Immature natural killer cell (primary cell): ENCODE measurements at places on chromosomes 13 and 19. TPM values are rescaled to one million over a fixed set of nuclear protein-coding genes. Genes with fewer than 3 reads are reported as not detected.

GRCh38 chr13:36865265-36865664 is 46.2 kb downstream of the RFXAP start:
- peaks cover 8% of the 10 kb centered on the region for H3K27me3 ChIP-seq
- no peaks in the 10 kb centered on the region for H3K4me1 ChIP-seq
- no peaks in the 10 kb centered on the region for H3K36me3 ChIP-seq
- DNase-seq, result no peak
- no peak overlapping the region for H3K4me3 ChIP-seq

- no peak overlapping the region for H3K27ac ChIP-seq
- H3K4me1 ChIP-seq, result peaks cover 55% of the 10 kb centered on the region
- peaks cover 44% of the 10 kb centered on the region for H3K27me3 ChIP-seq
- H3K4me3 ChIP-seq, result no peak overlapping the region
Measured at GRCh38 chr19:31350693-31351055, 1.4 kb upstream of the TSHZ3 start.

DNA sequence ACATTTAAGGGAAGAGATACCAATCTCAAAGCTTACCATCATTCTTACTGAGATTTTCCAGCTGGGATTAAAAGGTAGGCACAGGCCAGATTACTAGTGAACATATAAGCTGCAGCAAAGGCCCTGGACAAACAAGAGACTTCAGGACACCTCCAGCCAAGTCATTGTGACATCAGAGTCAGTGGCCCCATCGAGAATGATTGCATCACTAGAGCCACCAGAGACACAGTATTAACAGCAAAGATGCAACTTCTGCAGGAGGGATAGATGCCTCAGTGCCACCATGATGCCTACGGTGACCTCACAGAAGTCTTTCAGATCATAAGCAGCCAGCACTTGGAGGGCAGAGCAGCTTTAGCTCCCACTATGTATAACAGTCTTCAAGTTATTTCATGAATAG is 8.6 kb downstream of the RUBCNL start:
- no peaks in the 10 kb centered on the region for H3K36me3 ChIP-seq
- H3K27me3 ChIP-seq, result peaks cover 8% of the 10 kb centered on the region
- no peaks in the 10 kb centered on the region for H3K4me1 ChIP-seq
- no peak overlapping the region for H3K27ac ChIP-seq

DNA sequence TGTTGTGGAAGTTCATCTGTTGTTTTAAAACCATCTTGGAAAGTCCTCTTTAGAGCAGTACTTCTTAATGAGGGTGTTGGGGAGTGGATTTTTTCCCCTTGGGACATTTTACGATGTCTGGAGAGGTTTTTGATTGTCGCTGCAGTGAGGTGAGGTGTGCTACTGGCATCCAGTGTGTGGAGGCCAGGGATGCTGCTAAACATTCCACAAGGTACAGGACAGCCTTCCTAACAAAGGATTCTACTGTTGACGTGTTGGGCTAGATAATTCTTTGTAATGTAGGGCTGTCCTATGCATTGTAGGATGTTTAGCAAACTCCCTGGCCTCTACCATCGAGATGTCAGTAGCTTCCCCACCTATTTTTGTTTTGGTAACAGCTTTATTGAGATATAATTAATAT is 33.3 kb downstream of the NAA16 start:
- H3K36me3 ChIP-seq, result peaks cover 21% of the 10 kb centered on the region
- H3K4me3 ChIP-seq, result peak overlapping the region; percentile 23
- H3K4me1 ChIP-seq, result peaks cover 78% of the 10 kb centered on the region
- no peaks in the 10 kb centered on the region for H3K27me3 ChIP-seq

- H3K27ac ChIP-seq, result peak overlapping the region; percentile 72
- H3K4me3 ChIP-seq, result peak overlapping the region; percentile 87
- no peaks in the 10 kb centered on the region for H3K36me3 ChIP-seq
- H3K4me1 ChIP-seq, result peaks cover 15% of the 10 kb centered on the region
- H3K27me3 ChIP-seq, result peaks cover 7% of the 10 kb centered on the region
Measured at GRCh38 chr19:58346961-58347929, 6.0 kb downstream of the A1BG start.

- no peak for DNase-seq
- peaks cover 2% of the 10 kb centered on the region for H3K27me3 ChIP-seq
- H3K4me1 ChIP-seq, result peaks cover 1% of the 10 kb centered on the region
- H3K36me3 ChIP-seq, result no peaks in the 10 kb centered on the region
- no peak overlapping the region for H3K4me3 ChIP-seq
Measured at GRCh38 chr13:101640788-101641400, 188.4 kb downstream of the ITGBL1 start.

GRCh38 chr13:103140001-103140671 is 73.9 kb upstream of the SLC10A2 start:
- H3K27ac ChIP-seq, result no peak overlapping the region
- no peaks in the 10 kb centered on the region for H3K4me1 ChIP-seq
- peaks cover 2% of the 10 kb centered on the region for H3K27me3 ChIP-seq
- H3K4me3 ChIP-seq, result no peak overlapping the region
- no peak for DNase-seq
- H3K36me3 ChIP-seq, result no peaks in the 10 kb centered on the region

- DNase-seq, result no peak
- H3K4me3 ChIP-seq, result no peak overlapping the region
- H3K27ac ChIP-seq, result no peak overlapping the region
- no peaks in the 10 kb centered on the region for H3K36me3 ChIP-seq
- no peaks in the 10 kb centered on the region for H3K4me1 ChIP-seq
Measured at GRCh38 chr13:37656247-37656940, 57.8 kb upstream of the POSTN start.

- no peak for DNase-seq
- H3K27me3 ChIP-seq, result no peaks in the 10 kb centered on the region
- peaks cover 9% of the 10 kb centered on the region for H3K4me1 ChIP-seq
- no peak overlapping the region for H3K27ac ChIP-seq
Measured at GRCh38 chr13:103288114-103288513, 221.9 kb upstream of the SLC10A2 start.

- H3K36me3 ChIP-seq, result no peaks in the 10 kb centered on the region
- H3K4me1 ChIP-seq, result no peaks in the 10 kb centered on the region
- H3K27me3 ChIP-seq, result no peaks in the 10 kb centered on the region
- H3K4me3 ChIP-seq, result no peak overlapping the region
- DNase-seq, result no peak
- no peak overlapping the region for H3K27ac ChIP-seq
Measured at GRCh38 chr13:34038541-34039068, 220.7 kb downstream of the RFC3 start.

- DNase-seq, result peak; percentile 25
- H3K27ac ChIP-seq, result no peak overlapping the region
- no peaks in the 10 kb centered on the region for H3K4me1 ChIP-seq
- no peak overlapping the region for H3K4me3 ChIP-seq
- no peaks in the 10 kb centered on the region for H3K36me3 ChIP-seq
Measured at GRCh38 chr13:44470638-44471562, 97.3 kb downstream of the SERP2 start.

DNA sequence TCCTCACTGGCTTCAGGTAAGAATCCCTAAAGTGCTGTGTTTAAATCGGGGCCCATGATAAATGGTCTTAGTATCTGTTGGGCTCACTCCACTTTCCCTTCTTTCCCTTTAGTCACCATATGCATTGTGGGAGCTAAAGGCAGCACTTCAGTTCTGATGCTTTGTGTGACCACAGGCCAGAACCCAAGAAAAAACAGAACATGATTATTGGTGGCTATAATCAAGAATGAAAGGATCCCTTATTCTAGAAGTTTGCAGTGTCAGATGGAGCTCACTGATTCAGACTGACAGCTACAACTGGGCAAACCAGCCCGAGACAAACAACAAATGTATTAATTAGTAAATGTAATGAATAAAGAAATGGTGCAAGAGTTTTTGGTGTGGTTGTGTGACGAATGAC is 57.3 kb upstream of the POMP start:
- H3K27me3 ChIP-seq, result peaks cover 16% of the 10 kb centered on the region
- H3K4me1 ChIP-seq, result no peaks in the 10 kb centered on the region
- no peak overlapping the region for H3K4me3 ChIP-seq
- H3K27ac ChIP-seq, result no peak overlapping the region

- H3K27ac ChIP-seq, result no peak overlapping the region
- DNase-seq, result no peak
- no peaks in the 10 kb centered on the region for H3K36me3 ChIP-seq
- H3K4me3 ChIP-seq, result no peak overlapping the region
- peaks cover 2% of the 10 kb centered on the region for H3K27me3 ChIP-seq
- H3K4me1 ChIP-seq, result no peaks in the 10 kb centered on the region
Measured at GRCh38 chr19:30086916-30087315, 144.9 kb downstream of the URI1 start.

GRCh38 chr13:109651311-109651710 is 135.1 kb downstream of the IRS2 start:
- H3K36me3 ChIP-seq, result peaks cover 3% of the 10 kb centered on the region
- H3K4me1 ChIP-seq, result peaks cover 13% of the 10 kb centered on the region
- no peak for DNase-seq

GRCh38 chr13:101639711-101640110 is 187.2 kb downstream of the ITGBL1 start:
- no peaks in the 10 kb centered on the region for H3K4me1 ChIP-seq
- no peaks in the 10 kb centered on the region for H3K36me3 ChIP-seq
- no peak for DNase-seq
- no peak overlapping the region for H3K4me3 ChIP-seq
- no peak overlapping the region for H3K27ac ChIP-seq

Gene DCT
- not detected for polyA plus RNA-seq

Gene KL
- polyA plus RNA-seq, result not detected

Gene KANK3
- 4.8 TPM for polyA plus RNA-seq

Gene KRTDAP
- polyA plus RNA-seq, result not detected

Gene P2RY11
- 2.6 TPM for polyA plus RNA-seq

Gene AXL
- polyA plus RNA-seq, result 0.97 TPM

Gene PSG4
- polyA plus RNA-seq, result not detected

Gene ICAM4
- 1.1 TPM for polyA plus RNA-seq

Gene ZNF136
- 15.1 TPM for polyA plus RNA-seq

Gene ENOX1
- polyA plus RNA-seq, result not detected

Gene ANGPTL4
- not detected for polyA plus RNA-seq

Gene CGB1
- polyA plus RNA-seq, result not detected

Gene ADAMTS10
- polyA plus RNA-seq, result 7.4 TPM

Gene PSG5
- polyA plus RNA-seq, result not detected

Gene SCAF1
- polyA plus RNA-seq, result not detected

Gene RASAL3
- polyA plus RNA-seq, result 114 TPM
